SJCRH30 (cell line): ENCODE measurements at places on chromosomes 2 and 18.

DNA sequence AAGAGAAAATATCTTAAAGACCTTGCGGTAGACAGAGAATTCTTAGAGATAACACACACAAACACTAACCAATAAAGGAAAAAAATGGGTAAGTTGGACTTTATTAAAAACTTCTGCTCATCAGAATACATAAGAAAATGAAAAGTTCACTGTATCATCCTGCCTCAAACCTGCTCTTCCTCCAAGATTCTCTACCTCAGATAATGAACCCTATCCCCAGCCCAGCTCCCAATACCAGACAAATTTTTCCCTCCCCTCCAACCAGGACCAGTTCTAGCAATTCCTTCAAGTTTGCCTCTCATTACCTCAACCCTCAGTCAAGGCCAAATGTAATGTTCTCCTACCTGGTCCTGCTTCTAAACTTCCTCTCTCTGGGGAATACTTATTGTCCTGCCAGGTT, 79.4 kb downstream of the DNMT3A start:
- no peak for DNase-seq

GRCh38 chr18:58955738-58956137, 91.1 kb downstream of the ZNF532 start:
- DNase-seq, result no peak

- DNase-seq, result no peak
Measured at GRCh38 chr2:167253025-167253424, 364.7 kb downstream of the XIRP2 start.

DNA sequence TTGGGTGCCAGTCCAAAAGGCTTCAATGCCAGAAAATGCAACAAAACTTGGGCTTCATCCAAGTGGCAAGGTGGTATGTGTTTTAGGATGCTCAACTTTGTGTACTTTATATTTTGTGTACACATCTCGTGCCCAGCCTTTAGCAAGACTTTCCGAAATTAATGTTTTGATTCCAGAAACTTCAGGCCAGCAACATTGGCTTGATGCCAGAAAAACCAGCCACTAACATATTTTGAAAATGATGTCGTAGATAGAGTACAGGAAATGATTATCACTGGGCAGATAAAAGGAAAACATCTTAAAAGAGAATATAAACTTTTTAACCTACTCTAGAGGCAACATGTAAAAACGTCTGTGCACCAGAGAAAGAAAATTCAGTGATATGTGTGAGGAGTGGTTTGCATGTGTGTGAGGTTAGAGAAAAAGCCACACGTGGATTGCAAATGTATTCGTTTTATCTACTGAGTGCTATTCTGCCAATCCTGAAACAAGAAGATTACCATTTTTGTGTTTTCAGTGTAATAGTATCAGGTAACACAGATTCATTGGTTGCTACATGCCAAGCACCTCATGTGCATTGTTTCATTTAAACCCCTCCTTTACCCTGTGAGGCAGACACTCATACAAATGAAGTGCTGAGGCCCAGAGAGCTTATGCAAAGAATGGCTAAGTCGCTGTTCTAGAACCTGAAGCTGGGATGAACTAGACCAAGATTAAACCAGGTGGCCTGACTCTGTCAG, 264.8 kb downstream of the C1D start:
- peak; percentile 8 for DNase-seq

GRCh38 chr2:28400921-28401320, 8.3 kb downstream of the FOSL2 start:
- DNase-seq, result no peak

DNA sequence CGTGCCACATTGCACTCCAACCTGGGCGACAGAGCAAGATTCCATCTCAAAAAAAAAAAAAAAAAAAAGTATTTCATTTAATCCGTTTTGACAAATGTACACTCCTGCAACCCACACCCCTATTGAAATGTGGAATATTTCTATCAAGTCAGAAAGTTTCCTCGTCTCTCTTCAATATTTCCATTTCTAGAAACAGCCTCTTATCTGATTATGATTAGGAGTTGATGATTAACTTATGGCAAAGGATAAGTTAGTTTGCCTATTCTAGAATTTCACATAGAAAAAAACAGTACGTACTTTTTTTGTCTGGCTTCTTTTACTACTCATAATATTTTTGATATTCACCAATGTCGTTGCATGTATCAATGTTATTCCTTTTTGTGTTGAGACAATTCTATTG, 107.1 kb upstream of the DNMT3A start:
- DNase-seq, result no peak

GRCh38 chr2:161135951-161136593, 24.2 kb upstream of the TANK start:
- no peak for DNase-seq

GRCh38 chr2:47719099-47719498, 63.8 kb upstream of the MSH6 start:
- no peak for DNase-seq

- DNase-seq, result no peak
Measured at GRCh38 chr2:69616755-69617154, 26.8 kb downstream of the AAK1 start.

DNA sequence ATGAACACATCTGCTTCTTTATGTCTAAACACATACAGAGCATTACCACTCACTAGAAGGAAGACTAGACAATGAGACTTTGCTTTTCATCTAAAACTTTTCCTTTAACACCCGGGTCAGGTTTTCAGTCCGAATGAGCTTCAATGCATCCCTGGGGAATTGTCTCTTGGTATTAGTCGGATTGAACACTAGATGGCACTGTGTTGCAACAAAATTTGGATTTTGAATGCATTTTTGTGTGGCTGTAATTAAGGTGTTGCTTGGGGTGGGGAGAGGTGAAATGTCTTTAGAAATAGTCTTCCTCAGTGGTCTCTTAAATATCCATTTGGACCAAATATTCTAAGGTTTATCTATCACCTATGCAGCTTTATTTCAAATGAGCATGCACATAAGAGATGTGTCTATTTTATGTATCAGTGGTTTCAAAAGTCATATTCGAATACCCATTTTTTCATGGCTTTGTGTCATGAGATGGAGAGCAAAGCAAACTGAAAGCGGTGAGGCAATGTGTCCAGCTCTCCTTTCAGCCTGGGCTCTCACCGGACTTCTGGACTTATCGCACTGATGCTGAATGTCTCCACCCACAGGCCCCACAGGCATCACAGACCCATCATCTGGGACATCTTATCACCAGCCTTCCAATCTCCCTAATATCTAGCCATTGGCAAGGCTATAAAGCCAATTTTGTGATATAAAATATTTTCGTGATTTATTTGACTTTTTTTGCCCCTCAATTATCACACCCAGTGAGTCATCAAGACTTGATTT, 510.3 kb downstream of the RNF144A start:
- peak; percentile 19 for DNase-seq

DNA sequence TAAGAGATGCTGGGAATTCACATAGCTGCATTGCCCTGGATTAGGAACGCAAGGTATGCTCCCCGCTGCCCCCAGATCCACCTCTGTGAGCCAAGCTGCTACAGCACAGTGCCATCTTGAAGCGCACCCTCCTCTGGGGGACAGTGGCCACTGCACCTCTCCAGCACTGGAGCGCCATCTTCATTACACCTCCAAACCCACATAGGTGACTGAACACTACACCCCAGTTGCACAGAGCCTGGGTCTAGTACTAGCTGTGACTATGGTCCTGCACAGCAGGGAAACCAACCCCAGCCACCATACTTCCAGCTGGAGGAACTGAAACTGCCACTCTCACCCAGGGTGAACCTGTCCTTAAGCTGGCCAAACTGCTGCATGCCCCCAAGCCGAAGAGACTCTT, 84.6 kb downstream of the TMEM237 start:
- DNase-seq, result no peak

DNA sequence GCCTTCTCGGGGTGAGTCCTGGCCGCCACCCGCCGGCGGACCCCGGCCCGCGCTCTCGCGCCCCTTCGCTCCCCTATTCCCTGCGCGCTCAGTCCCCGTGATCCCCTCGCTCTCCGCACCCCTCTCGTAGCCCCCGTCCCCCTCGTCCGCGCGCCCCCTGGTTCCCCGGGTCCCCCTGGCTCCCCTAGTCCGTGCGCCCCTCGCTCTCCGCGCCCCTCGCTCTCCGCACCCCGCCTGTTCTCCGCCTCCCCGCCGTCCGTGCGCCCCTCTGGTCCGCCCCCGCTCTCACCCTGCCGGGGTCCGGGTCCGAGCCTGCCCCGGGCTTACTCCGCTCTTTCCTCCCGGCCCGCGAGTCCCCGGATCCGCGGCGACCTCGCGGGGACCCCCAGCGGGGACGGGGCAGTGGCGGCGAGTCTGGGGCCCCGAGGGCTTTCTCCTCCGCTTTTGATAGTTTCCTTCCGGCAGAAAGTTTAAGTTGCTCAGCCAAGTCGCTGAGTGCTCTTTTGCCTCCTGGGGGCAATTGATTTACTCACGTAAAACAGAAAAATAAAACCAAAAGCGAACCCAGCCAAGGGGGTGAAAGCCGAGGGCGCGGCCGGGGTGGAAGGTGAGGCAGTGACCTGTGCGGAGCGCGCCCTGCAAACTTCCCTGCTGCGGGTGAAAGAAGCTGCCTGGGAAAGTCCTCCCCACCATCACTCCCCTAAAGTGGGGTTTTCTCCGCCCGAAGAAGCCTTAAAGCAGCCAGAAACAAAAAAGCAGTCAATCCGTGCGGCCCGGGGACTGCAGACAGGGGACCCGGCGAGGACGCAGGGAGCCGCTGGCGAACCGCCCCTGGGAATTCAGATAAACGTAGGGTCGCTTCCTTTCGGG, 568 bp downstream of the RAB31 start:
- DNase-seq, result peak; percentile 15

DNA sequence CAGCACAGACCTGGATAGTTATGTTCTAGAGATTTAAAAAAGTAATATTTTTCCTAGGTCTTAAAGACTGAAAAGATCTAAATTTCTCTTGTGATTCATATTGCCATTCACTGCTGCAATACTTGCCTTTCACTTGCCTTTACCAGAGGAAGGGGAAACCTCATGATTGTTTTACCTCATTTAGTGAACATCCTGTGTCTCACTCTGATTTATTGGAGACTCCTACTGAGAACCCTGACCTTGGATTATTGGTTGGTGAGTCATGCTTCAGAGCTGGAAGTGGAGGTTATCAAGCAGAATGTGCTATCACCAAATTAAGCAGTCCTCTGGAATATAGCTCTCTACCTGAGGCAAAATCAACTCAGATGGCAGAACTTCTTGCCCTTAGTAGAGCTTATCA, 500.5 kb downstream of the TSN start:
- no peak for DNase-seq

DNA sequence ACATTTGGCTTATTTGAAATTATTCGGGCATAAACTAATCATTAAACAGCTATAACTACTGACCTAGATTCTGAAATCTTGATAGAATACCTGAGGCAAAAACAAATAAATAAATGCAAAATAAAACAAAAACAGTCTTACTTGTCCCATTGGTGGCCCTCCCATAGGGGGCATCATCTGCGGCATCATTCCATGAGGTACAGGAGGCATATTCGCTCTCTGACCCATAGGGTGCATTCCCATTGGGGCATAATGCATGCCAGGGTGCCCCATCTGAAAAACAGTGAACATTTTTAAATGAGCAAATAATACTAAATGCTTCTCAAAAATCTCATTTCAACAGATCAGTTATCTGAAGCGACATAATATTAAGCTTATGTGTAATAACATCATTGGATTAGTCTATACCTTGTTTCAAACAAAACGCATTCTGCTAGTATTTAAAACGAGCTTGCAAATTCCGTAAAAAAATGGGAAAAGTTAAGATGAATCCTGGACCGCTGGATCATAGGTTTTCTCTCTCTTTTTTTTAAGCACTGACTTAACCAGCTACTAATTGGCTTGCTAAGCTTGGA, 1.3 kb downstream of the PRPF40A start:
- DNase-seq, result peak; percentile 39

- no peak for DNase-seq
Measured at GRCh38 chr18:42864876-42865275, 250.6 kb downstream of the RIT2 start.

GRCh38 chr2:229417176-229417575, 146.1 kb upstream of the PID1 start:
- no peak for DNase-seq

DNA sequence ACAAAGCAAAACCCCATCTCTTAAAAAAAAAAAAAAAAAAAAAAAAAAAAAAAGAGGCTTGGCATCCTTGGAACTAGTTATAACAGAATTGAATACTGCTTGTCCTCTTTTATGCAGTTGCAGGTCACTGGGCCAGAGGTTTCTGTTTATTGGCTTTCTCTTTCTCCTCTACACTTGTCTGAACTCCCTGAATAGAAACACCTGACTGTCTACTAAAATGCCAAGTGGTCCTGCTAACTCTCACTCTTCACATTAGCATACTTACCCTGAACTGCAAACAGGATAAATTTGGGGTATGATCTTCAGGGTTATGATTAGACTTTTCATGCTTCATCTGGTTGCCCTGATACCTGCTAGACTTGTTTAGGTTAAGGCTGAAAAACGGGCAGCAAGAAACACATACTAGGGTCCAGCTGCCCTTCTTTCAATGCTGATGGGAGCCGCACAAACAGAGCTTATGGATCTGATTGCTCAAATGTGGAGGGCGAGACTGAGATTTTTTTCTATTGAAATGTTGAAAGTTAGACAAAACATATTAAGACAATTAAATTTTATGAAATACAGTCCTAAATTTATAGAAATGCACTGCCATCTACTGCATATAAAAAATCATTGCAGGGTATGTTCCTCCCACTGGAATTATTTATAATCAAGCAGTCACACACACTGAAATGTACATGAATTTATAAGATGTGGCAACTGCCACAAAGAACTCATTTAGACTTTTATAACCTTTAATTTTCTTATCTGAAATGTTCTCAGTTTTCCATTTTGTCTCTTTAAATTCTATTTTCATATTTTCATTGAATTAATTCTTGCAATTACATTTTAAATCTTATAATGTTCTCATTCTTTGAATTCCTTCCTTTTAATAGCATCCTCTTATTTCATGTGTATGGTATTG, 40.8 kb downstream of the GTF3C3 start:
- peak; percentile 8 for DNase-seq

DNA sequence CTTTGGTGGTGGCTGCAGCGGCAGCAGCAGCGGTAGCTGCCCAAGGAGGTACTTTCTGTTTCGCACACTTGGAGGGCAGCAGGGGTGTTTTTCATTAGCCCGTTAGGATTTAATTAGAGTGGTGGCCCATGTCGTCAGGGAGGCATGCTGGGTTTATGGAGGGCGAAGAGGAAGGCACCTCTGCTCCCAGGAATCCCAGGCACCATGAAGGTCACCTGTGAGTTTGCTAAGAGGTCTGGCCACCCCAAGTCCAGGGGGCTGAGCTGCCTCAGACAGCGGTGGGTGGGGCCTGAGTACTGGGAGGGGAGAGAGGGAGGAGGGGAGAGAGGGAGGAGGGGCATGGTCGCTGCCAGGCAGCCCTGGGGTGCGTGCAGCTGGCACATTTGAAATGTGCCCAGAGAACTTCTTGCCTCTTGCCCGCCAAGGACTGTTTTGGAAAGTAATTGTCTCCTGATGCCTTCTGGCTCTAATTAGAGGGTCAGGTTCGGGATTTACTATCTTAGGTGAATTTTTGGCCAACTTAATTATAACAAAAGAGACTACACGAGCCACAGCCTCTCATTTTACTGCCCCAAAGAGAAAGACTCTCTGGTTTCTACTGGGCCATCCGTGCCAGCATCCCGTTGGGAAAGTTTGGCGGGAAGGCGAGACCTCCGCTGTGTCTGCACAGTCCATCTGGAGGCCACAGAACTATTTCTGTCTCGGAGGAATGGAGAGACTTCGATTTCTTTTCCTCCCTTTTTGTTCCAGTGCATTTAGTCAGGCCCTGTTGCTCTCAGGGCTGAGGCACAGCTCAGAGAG, 62.0 kb downstream of the GLI2 start:
- no peak for DNase-seq

- no peak for DNase-seq
Measured at GRCh38 chr2:141199711-141200110, 931.1 kb downstream of the LRP1B start.
